ENCODE measurements at places on chromosomes 12 and 14.

DNA sequence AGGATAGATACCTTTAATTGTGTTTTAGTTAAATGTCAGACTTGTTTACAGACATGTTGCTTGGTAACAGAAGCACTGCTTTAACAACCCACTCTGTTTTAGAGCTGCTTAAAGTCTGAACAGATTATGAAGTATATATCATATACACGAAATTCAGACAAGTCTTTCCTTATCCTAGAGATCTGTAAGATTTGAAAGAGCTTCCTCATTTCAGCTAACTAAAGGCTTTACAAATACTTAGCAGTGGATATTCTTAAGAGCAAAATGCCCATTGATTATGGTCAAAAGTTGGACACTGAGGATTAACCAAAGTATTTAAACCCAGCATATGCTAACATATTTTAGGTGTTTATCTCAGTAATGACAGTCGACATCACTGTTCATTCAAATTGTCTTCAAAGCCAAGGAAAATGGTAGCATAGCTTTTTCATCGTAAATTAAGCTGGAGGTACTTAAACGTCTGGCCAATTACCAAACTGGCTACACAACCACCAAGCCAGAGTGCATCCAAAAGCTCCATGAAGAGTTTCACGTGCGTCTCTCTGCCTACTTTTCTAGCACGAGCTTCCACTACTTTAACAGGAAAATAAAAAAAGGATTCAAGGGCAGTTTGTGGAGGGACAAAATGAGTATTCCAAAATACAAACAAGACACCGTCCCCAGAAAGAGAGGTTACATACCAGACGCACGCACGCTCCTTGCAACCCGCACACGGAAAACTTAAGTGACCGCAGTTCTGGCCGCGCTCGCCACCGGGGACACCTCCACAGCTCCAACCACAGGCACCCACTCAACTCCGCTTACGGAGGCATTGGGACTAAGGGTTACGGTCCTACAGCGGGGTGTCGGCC, 565 bp downstream of the CEP83 start:
- no peak for DNase-seq

DNA sequence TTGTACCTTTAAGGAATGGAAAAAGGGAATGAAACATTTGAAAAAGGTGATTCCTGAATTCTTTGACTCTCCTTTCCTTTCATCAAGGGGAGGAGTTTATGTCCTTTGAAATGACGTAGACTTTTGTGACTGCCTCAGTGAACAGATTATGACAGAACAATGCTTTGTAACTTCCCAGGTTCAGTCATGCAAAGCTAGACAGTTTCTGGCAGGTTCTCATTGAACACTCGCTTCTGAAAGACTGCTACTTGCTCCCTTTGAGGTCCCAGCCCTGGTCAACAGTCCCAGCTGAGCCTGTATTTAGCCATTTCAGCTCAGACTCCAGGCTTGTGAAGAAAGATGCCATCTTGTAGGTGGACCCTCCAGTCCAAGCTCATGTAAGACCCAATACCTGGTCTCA, 1178.9 kb downstream of the BCL11B start:
- DNase-seq = no peak

DNA sequence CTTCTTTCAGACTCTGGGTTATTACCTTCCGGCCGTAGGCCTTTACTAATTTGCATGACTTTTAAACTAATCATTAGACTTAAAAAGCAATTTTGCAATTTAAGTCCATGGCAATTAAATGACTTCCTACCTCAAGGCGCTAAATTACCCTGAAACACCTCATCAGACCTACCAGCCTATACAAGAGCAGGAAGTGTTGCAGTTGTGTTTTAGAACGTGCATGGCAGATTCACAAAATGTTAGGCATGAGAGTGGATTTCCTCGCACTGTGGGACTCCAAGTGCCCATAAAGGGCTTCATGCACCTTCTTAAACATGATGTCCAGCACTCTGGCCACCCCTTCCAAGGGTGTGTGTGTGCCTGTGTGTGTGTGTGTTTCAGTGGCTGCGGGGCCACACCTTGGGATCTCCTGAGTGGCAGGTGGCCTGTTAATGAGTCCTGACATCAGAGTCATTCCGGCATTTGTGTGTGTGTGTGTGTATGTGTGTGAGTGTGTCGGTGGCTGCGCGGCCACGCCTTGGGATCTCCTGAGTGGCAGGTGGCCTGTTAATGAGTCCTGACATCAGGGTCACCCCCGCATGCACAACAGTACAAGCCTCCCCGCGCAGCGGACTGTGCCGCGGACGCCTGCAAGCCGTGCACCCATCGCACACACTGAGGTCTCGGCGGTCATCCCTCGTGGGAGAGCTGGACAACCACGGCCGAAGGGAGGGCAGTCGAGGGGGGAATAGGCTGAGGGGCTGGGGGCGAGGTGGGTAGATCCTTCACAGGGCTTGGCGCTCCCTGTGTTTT, 900 bp downstream of the C2CD5 start:
- peak; percentile 9 for DNase-seq

GRCh38 chr14:49984424-49984823, 91.5 kb downstream of the ARF6 start:
- no peak for DNase-seq

DNA sequence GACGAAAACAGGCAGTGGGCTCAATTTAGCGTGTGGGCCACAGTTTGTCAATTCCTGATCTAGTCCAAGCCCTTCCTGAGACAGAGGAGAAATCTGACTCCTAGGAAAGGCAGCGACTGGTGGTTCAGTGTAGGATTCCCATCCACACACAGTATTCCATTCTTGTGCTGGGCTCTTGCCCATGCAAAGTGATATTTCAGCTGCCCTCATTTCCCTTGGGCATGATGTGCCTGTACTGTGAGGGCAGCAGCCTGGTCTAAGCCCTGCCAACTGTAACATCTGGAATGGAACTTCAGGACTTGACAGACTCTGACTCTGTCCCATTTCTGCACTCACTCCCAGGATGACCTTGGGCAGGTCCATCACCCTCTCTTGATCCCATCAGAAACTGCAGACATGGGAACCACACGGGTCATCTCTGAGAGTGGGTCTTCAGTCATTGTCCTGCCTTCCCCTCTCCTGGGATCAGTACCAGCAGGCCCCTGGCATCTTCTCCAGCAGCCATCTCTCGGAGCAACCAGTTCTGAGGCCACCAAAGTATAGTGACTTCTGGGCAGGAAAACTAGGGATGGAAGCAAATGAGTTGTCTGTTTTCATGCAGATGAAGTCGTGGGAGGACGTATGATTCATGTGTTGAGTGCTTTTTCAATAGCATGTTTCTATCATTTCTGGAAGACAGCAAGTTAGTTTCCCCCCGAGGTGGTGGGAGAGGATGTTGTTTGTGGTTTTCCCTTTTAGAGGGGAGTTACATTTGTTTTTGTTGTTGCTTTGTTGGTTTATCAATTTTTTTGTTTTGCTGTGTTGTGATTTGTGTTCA, 54.2 kb upstream of the BCL2L14 start:
- DNase-seq = no peak

- DNase-seq = no peak
These were observed 797 bp downstream of the UNG start for GRCh38 chr12:109098183-109098604.

- no peak for DNase-seq
These were observed 48.5 kb downstream of the NTF3 start for GRCh38 chr12:5480218-5480937.

DNA sequence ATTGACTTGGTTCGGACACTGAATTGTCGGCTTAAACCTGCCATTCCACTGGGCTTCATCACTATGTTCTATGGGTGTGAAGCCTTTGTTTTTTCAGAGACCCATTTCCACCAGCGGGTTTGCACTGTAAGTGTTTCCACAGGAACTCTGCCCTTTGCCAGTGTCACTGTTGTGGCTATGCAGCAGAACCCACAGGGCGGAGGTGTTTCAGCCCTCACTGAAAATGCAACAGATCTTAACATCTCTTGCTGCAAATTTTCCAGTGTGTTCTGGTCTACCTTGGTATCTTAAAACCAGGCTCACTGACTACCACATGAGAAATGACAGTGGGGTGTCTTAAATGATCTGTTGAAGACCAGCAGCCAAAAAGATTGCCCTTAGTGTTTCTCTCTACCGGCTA, 21.1 kb downstream of the PRKCH start:
- peak; percentile 71 for DNase-seq

DNA sequence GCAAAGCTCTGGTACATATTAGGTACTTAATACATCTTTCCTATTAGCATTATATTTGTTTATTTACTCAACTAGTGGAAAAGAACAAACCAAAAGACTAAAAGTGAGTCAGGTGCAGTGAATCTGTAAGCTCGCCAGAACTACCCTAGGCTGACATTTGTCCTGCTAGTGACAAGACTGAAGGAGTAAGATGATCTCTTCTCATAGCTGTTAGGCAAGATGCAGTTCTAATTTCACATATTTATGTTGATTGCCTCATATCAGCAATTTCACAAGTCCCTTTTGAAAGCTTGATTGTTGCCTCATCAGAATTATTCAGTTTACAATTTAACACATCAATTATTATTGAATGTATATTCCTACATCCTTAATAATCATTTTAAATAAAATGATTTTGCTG, 293.0 kb upstream of the NAV3 start:
- DNase-seq = no peak

DNA sequence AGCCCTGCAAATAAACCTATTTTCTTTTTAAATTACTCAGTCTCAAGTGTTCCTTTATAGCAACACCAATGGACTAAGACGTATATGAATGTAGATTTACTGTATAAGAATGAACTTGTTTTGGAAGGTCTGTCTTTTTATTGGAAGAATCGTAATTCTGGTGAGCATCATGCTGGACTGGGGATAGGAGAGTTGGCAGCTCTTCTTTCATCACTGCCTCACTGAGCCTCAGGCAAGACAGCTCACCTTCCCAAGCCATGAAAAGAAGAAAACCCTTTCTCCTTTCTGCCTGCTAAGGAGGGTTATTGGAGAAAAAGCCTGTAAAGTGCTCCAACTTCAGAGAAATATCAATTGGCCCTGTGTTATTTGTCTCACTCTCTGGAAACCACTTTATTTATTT, 9.1 kb upstream of the RNF34 start:
- no peak for DNase-seq

- DNase-seq = no peak
These were observed 5.3 kb downstream of the OR4N5 start for GRCh38 chr14:20143911-20144310.

GRCh38 chr12:1692895-1693610, 2.2 kb downstream of the ADIPOR2 start:
- no peak for DNase-seq

- no peak for DNase-seq
These were observed 499.8 kb downstream of the C12orf50 start for GRCh38 chr12:87529413-87529812.

GRCh38 chr14:64755781-64756221, 51.6 kb downstream of the PLEKHG3 start:
- DNase-seq = peak; percentile 18

DNA sequence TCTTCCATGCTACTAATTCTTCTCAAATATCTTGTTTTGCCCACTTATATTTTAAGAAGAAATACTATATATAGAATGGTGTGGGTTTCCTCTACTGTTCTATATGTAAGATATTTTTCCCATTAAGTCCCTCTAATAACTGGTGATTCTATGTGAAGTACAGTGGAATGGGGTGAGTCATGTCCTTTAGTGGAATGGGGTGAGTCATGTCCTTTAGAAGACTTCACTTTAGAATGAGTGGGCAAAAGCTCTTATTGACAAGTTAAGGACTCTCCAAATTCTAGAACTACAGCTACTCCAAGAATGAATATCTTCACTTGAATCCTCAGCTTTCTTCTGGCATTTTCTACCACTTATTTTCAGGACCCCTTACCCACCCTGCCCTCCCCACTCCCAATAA, 349.9 kb downstream of the ETNK1 start:
- DNase-seq = no peak

DNA sequence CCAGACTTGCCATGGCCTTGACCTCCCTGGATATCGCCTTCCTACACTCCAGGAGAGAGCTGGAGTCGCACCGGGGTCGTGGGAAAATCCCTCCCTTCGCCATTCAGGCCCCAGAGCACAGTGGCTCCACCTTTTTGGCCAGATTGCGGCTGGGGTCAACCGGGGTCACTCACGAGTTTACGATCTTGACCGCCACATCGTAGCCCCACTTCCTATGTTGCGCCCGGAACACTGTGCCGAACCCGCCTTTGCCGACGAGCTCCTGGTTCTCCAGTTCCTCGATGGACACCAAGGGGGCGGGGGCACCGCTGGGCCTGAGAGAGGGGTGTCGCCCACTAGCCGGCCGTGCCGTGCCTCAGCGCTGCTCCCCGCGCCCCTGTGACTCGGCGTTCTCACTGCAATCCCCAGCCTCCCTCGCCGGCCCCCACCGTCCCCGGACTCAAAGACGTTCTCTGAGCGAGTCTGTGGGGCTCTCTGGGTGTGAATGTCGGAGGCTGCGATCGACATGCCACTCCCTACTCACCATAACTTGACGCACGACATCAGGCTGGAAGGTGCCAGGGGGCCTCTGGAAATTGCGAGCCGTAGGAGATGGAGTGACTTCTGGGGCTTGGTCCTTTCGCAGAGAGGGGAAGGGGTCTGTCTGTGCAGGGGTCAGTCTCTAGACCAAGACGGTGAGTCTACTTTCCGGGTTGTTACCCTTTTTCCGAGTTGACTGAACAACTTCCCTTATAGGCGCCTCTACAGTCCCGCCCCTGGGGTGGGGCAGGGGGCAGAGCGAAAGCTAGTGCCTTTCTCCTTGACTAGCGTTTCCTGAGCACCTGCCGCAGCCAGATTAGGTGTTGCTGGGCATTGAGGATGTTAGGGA, at the start of gene RIPK3:
Gene RIPK3 (minus strand): TSS at position 708 of the 868 bp plus-strand sequence. CDS start 165 bp downstream, at position 543.
- peak; percentile 44 for DNase-seq

DNA sequence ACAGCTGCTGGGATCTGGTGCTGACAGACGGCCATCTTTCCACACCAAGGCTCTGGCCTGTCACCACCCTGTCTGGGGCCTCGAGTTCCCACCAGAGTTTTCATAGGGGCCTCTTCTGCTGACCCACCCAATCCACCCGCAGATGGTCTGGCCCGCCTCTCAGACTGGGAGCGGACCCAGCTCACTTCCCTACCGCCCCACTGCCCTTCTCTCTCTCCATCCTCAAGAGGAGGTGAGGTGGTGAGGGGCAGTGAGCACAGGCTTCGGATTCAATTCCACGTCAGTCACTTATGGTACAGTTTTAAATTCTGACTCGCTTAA, 12.3 kb upstream of the RPS6KL1 start:
- DNase-seq = no peak

DNA sequence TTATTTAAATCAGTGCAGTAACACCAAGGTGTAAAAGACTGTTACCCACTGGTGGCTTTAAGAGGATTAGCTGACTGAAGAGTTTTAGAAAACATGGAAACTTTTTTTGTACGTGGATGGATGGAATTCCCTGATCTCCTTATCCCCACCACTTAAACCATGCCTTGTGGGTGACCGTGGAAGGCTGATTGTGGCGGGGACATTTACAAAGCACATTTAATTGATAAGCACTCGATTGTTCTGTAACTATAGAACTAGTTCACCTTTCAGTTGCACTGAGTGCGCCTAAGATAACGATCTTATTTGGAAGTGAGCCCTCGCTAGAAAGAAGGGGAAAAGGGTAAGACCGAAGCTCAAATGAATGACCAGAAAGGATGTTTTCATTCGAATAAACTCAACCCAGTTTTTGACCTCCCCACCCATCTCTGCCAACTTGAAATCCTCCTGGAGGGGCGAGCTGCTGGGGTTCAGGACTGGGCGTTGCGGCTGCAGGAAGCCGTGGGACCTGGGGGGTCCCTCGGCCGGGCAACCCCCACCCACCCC, 688 bp upstream of the RASSF3 start:
- DNase-seq = no peak

GRCh38 chr14:44564908-44565307, 57.8 kb upstream of the FSCB start:
- no peak for DNase-seq

- DNase-seq = no peak
These were observed 101.9 kb downstream of the GAS2L3 start for GRCh38 chr12:100675432-100675831.

All from stimulated activated CD4-positive, alpha-beta T cell treated with anti-CD3 and anti-CD28 coated beads, TNF-alpha, amount 100 ng/mL, for 4 hours (primary cell).